ENCODE measurements at places on chromosomes 3 and 15. TPM values are rescaled to one million over a fixed set of nuclear protein-coding genes. Genes with fewer than 3 reads are reported as not detected.
A peak's percentile ranks its signal among the peaks of the same experiment; 100 is the strongest.

GRCh38 chr3:143810953-143811265 lies 37.4 kb downstream of the SLC9A9 start:
- no peaks in the 10 kb centered on the region for H3K4me1 ChIP-seq
- H3K27ac ChIP-seq, result no peak overlapping the region
- H3K36me3 ChIP-seq, result no peaks in the 10 kb centered on the region
- no peak for DNase-seq
- no peaks in the 10 kb centered on the region for H3K27me3 ChIP-seq
- H3K4me3 ChIP-seq, result no peak overlapping the region

DNA sequence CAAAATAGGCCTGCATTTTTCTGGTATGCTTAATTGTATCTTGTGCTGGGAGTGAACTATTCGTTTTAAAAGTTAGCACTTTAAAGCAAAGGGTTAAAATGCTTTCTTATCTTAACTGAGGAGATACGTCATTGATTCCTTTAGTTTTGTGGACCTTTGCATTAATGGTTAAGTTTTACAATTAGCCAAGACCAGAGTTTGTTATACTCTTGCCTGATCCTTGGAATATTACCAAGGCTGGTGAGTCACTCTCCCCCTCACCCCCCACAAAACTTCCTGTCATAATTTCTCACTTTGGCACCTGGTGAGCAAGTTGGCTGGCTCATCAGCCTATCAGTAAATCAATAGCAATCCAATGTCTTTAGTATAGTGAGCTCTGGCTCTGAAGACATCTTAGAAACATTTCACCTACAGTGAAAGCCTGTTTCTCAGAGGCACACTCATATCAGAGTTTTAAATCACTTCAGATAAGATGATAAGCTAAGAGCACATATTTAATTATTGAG lies 26.7 kb downstream of the SLC2A2 start:
- peaks cover 37% of the 10 kb centered on the region for H3K4me1 ChIP-seq
- peak; percentile 96 for DNase-seq
- H3K27me3 ChIP-seq, result no peaks in the 10 kb centered on the region
- no peak overlapping the region for H3K4me3 ChIP-seq
- peak overlapping the region; percentile 75 for H3K27ac ChIP-seq
- H3K36me3 ChIP-seq, result peaks cover 8% of the 10 kb centered on the region

C3orf33 gene
- polyA plus RNA-seq, result 12.5 TPM

GRCh38 chr15:74614744-74615507 lies 710 bp upstream of the CLK3 start:
- peak overlapping the region; percentile 71 for H3K4me3 ChIP-seq
- peak overlapping the region; percentile 89 for H3K27ac ChIP-seq
- peaks cover 8% of the 10 kb centered on the region for H3K4me1 ChIP-seq
- peaks cover 18% of the 10 kb centered on the region for H3K36me3 ChIP-seq

DNA sequence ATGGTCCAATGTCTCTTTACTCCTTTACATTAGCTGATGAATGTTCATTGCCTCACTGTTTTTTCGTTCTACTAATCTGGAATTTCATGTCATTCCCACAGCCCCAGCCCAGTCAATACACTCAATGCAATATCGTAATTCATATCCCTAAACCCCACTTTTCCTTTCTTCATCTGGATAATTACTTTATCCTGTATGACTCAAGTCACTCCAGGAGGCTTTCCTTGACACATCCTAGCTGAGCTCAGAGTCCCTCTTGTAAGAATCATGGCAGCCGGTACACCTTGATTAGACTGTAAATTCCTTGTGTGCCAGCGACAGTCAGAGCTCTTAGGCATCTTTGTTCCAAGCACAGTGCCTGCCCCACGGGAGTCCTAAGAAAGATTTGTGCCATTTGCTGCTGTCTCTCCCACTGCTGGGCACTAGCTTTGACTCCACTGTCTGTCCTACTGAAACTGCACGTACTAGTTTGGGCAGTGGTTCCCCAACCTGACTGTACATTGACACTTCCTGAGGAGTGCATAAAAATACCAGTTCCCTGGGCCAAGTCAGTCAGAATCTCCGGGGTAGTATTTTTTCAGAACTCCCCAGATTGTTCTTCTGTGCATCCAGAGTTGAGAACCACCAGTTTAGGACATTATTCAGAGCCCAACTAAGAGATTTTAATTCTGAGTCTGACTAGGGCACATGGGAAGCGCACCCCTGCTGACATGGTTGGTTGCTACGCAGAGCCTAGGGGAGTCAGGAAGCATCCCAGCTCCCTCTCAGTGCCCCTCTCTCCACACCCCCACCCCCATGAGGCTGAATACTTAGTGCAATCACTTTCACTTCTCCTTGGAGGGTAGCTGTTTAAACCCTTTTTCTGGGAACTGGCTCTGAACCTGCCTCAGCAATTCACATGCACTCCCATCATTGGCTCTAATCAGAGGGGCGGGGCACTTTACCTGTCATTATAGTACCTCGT lies 19.5 kb upstream of the C3orf70 start:
- H3K4me3 ChIP-seq, result no peak overlapping the region
- no peaks in the 10 kb centered on the region for H3K36me3 ChIP-seq
- H3K4me1 ChIP-seq, result peaks cover 17% of the 10 kb centered on the region
- peak; percentile 26 for DNase-seq
- H3K27me3 ChIP-seq, result no peaks in the 10 kb centered on the region

- no peaks in the 10 kb centered on the region for H3K36me3 ChIP-seq
- H3K27ac ChIP-seq, result no peak overlapping the region
- no peaks in the 10 kb centered on the region for H3K27me3 ChIP-seq
- no peaks in the 10 kb centered on the region for H3K4me1 ChIP-seq
Observed at GRCh38 chr3:59963676-59964075, 913.9 kb upstream of the CFAP20DC start.

DNA sequence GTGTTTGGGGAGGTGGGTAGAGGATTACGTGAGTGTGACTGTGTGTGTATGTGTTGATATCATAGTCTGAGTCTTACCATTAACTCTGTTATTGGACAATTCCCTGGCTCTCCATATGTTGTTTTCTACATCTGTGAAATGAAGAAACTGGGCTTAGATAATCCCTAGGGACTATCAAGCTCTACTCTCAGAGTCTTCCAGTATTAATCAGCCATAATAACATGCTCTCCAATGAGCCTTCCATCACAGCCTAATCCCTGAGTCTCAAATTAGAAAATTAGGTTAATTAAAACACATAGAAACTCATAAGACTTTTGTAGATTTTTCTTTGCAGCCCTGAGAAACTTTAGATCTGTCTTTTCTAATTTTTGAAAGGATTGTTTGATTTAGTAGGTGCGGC lies 404.2 kb upstream of the RARB start:
- H3K27me3 ChIP-seq, result no peaks in the 10 kb centered on the region
- H3K4me3 ChIP-seq, result no peak overlapping the region
- no peak overlapping the region for H3K27ac ChIP-seq
- no peaks in the 10 kb centered on the region for H3K4me1 ChIP-seq
- H3K36me3 ChIP-seq, result no peaks in the 10 kb centered on the region
- DNase-seq, result no peak

- no peaks in the 10 kb centered on the region for H3K4me1 ChIP-seq
- no peak overlapping the region for H3K27ac ChIP-seq
- H3K36me3 ChIP-seq, result no peaks in the 10 kb centered on the region
- DNase-seq, result no peak
Observed at GRCh38 chr3:193573403-193574191, 18.9 kb upstream of the ATP13A4 start.

DNA sequence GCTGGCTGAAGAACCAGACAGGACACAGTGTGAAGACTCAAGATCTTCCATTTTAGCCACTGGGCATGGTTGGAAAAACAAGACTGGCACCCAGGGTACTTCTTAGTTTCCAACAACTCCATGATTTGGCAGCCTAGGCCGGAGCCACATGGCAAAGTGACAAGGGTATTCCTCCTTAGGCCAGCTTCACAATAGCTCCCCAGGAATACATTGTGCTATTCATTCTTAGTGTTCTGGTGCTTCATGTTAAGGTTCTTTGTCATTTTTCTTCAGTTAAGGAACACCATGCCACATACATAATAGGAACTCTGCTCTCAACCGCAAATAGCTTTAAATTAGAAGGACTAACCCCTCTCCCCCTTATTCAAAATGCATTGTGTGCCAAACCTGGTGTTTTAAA lies 8.0 kb upstream of the FILIP1L start:
- peaks cover 3% of the 10 kb centered on the region for H3K4me1 ChIP-seq
- no peaks in the 10 kb centered on the region for H3K27me3 ChIP-seq
- no peaks in the 10 kb centered on the region for H3K36me3 ChIP-seq

DNA sequence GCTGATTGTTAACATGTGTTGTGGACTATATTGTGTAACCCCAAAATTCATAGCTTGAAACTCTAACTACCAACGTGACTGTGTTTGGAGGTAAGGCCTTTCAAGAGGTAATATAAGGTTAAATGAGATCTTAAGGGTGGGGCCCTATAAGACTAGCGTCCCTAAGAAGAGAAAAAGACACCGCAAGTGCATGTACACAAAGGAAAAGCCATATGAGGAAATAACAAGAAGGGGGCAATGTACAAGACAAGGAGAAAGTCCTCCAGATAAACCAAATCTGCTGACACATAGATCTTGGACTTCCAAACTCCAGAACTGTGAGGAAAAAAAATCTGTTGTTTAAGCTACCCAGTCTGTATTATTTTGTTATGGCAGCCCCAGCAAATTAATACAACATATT lies 8.6 kb downstream of the DMXL2 start:
- no peaks in the 10 kb centered on the region for H3K27me3 ChIP-seq
- peak; percentile 77 for DNase-seq
- H3K4me3 ChIP-seq, result no peak overlapping the region
- peaks cover 5% of the 10 kb centered on the region for H3K4me1 ChIP-seq
- H3K27ac ChIP-seq, result no peak overlapping the region
- no peaks in the 10 kb centered on the region for H3K36me3 ChIP-seq

ARPP21 gene
- polyA plus RNA-seq, result 2.7 TPM

- no peaks in the 10 kb centered on the region for H3K27me3 ChIP-seq
- H3K36me3 ChIP-seq, result peaks cover 8% of the 10 kb centered on the region
- no peak for DNase-seq
- H3K4me1 ChIP-seq, result peaks cover 24% of the 10 kb centered on the region
- no peak overlapping the region for H3K4me3 ChIP-seq
- no peak overlapping the region for H3K27ac ChIP-seq
Observed at GRCh38 chr15:41934843-41935242, 37.5 kb downstream of the EHD4 start.

- no peak overlapping the region for H3K27ac ChIP-seq
- no peaks in the 10 kb centered on the region for H3K36me3 ChIP-seq
- H3K4me3 ChIP-seq, result no peak overlapping the region
- no peak for DNase-seq
- peaks cover 10% of the 10 kb centered on the region for H3K27me3 ChIP-seq
- H3K4me1 ChIP-seq, result no peaks in the 10 kb centered on the region
Observed at GRCh38 chr15:70486012-70486411, 277.3 kb downstream of the UACA start.

DNA sequence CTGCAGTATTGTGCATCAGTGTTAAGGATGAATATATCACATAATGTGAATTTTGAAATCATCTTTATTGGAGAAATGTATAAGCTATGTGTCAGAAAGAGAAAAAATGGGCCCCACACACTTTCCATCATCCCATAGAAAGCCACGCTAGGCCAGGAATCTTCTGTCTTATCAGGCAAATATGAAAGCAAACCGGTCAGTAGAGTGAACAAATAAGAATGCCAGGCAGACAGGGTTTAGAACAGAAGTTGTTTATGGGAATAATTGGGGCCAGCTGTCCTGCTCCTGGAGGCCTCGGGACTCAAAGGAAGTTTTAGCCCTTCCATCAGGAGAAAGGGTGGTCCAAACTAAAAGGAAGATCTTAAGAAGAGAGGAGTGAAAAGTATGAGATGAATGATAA lies 39.5 kb downstream of the ZNF280D start:
- H3K4me1 ChIP-seq, result no peaks in the 10 kb centered on the region
- DNase-seq, result no peak
- H3K4me3 ChIP-seq, result no peak overlapping the region
- no peaks in the 10 kb centered on the region for H3K27me3 ChIP-seq
- H3K36me3 ChIP-seq, result peaks cover 9% of the 10 kb centered on the region

EFCC1 gene
- polyA plus RNA-seq, result 4.1 TPM

DNA sequence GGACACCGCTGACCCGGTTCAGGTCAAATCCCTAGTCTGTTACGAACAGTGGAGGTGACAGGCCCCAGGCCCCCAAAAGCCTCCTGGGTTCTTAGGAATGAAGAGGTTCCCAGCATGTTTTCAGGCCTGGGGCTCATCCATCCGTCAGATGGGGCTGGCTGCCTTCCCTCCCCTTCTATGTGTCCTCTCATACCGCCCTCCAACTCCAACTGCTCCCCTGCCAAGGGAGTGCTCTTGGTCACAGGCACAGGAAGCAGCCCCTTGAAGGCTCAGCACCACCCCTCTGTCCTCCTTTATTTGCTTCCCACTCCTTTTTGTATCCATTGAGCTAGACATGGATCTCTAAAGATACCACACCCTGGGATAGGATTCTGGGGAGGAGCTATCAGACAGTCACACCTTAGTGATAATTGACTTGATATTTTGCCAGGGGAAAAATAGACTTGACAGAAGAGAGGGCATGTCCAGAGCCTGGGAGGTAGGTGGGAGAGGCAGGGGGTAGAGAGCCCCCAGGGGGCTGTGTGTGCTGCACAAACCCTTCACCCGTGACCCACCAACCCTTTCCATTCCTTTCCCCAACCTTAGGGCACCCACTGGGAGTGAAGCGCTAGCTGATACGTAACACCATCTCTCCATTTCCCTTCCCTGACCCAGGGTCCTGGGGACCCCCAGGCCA lies 10.7 kb upstream of the CSPG4 start:
- H3K4me3 ChIP-seq, result no peak overlapping the region
- peak; percentile 40 for DNase-seq
- H3K36me3 ChIP-seq, result no peaks in the 10 kb centered on the region
- H3K27ac ChIP-seq, result peak overlapping the region; percentile 81
- H3K4me1 ChIP-seq, result peaks cover 27% of the 10 kb centered on the region

GRCh38 chr3:175149675-175150074 lies 290.5 kb downstream of the NAALADL2 start:
- H3K4me3 ChIP-seq, result no peak overlapping the region
- H3K36me3 ChIP-seq, result no peaks in the 10 kb centered on the region
- no peaks in the 10 kb centered on the region for H3K27me3 ChIP-seq

- DNase-seq, result peak; percentile 90
- peak overlapping the region; percentile 89 for H3K27ac ChIP-seq
- no peaks in the 10 kb centered on the region for H3K36me3 ChIP-seq
- H3K4me3 ChIP-seq, result no peak overlapping the region
- H3K4me1 ChIP-seq, result peaks cover 44% of the 10 kb centered on the region
Observed at GRCh38 chr3:102089904-102090720, 240.8 kb downstream of the NFKBIZ start.

- no peak for DNase-seq
- H3K4me3 ChIP-seq, result no peak overlapping the region
- H3K36me3 ChIP-seq, result no peaks in the 10 kb centered on the region
- no peak overlapping the region for H3K27ac ChIP-seq
- no peaks in the 10 kb centered on the region for H3K27me3 ChIP-seq
Observed at GRCh38 chr3:131755380-131755779, 252.6 kb upstream of the MRPL3 start.

GRCh38 chr3:25043177-25043576 lies 384.9 kb upstream of the RARB start:
- H3K4me1 ChIP-seq, result no peaks in the 10 kb centered on the region
- no peak for DNase-seq
- H3K27me3 ChIP-seq, result no peaks in the 10 kb centered on the region
- H3K36me3 ChIP-seq, result no peaks in the 10 kb centered on the region

- no peaks in the 10 kb centered on the region for H3K36me3 ChIP-seq
- no peaks in the 10 kb centered on the region for H3K4me1 ChIP-seq
- no peak for DNase-seq
- no peaks in the 10 kb centered on the region for H3K27me3 ChIP-seq
- no peak overlapping the region for H3K4me3 ChIP-seq
Observed at GRCh38 chr3:153925841-153926514, 195.2 kb upstream of the ARHGEF26 start.
